Stimulated activated CD4-positive, alpha-beta T cell treated with anti-CD3 and anti-CD28 coated beads, Interleukin-2, amount 100 ng/mL, for 48 hours (primary cell): ENCODE measurements at places on chromosomes 5 and 9.

DNA sequence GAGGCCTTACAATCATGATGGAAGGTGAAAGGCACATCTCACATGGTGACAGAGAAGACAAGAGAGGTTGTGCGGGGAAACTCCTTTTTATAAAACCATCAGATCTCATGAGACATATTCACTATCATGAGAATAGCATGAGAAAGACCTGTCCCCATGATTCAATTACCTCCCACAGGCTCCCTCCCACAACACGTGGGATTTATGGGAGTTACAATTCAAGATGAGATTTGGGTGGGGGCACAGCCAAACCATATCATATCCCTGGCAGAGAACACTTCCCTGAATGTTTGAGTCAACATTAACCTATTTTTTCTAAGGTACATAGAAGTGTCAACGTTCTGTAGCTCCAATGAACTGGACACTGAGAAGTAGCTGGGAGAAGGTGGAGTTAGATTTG is 280.9 kb downstream of the NFIB start:
- DNase-seq, result no peak

DNA sequence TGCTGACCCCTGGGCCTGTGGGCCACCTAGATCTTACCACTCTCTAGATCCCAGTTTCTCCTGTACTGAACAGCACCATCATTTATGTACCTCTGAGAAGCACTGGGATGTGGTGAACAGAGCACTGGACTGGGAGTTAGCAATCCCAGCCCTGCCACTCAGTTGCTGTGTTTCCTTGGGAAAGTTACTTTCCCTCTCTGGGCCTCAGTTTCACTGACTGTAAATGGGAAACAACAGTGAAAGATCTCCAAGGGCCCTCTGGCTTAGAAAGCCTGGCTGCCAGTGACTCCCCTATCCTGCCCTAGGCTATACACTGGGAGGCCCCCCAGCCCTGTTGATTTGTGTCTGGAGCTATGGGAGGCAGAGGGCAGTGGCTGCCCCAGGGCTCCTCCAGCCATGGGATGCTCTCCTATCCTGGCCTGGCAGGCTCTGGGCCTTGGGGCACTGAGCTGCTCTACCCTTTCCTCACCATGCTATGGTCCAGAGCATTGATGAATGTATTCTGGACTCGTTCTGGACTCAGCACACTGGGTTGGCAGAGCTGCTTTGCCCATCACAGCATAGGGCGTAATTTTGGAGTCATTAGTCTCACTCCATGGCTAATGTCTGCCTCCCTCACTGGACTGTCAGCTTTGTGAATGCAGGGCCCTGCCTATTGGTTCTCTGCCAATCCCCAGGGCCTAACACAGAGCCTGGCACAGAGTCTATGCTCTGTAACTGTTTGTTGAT is 99.3 kb downstream of the RGS3 start:
- DNase-seq, result no peak

- DNase-seq, result no peak
These were observed 208.6 kb upstream of the RGMB start for GRCh38 chr5:98564836-98565235.

GRCh38 chr9:93965830-93966577 is 10.8 kb upstream of the BARX1 start:
- no peak for DNase-seq

- DNase-seq, result no peak
These were observed 293.4 kb upstream of the ACTBL2 start for GRCh38 chr5:57776035-57776434.

- DNase-seq, result no peak
These were observed 132.6 kb upstream of the PDE4D start for GRCh38 chr5:60026161-60026560.

GRCh38 chr5:173010547-173011464 is 27.2 kb downstream of the ATP6V0E1 start:
- DNase-seq, result no peak

DNA sequence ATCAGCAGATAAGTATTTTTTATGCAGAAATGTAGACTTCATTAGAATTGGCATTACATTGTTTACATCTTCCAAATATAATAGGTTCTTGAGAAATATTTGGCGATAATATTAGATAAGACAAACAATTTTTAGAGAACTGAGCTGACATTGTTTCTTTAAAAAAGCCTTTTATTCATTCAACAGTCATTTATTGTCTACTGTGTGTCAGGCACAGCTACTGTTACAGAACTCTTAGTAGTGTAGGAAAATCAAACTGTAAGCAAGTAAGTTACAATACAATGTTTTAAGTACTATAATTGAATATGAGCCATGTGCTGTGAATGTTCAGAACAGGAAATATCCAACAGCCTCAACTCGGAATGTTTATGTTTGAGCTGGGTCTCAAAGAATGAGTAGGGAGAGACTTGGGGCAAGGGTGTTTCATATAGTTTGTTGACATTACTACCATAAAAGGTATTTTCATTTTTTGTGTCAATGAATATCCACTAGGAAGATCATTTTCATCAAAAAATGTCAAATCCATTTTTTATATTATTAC is 114.0 kb downstream of the CDC42SE2 start:
- no peak for DNase-seq

GRCh38 chr9:90988318-90988717 is 186.7 kb downstream of the SYK start:
- no peak for DNase-seq

DNA sequence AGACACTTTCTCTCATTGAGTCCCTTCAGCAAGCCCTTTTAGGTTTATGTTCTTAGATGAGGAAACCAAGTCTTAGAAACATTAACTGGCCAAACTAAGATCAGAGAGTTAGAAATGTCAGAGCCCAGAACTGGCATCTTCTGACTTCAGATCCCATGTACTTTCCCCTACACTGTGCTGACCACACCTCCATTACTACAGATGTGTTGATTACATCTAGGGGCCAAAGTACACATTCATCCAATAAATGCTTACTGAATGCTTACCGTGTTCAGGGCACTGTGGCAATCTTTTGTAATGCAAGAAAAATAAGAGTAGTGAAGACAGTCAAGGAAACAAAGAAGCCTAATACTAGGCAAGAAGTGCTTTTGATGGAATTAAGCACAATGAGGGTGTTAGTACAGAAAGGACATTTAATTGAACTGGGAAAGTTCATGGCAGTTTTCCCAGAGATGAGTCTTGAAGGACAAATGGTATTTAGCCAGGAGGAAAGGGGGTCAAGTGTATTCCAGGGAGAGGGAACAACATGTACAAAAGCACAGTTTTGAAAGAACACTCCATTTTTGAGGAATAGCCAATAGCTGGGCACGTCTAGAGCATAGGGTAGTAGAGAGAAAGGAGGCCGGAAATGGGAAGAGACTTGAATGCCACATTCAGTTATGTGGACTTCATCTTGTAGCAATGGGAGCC is 89.7 kb upstream of the CDKN2B start:
- DNase-seq, result no peak

DNA sequence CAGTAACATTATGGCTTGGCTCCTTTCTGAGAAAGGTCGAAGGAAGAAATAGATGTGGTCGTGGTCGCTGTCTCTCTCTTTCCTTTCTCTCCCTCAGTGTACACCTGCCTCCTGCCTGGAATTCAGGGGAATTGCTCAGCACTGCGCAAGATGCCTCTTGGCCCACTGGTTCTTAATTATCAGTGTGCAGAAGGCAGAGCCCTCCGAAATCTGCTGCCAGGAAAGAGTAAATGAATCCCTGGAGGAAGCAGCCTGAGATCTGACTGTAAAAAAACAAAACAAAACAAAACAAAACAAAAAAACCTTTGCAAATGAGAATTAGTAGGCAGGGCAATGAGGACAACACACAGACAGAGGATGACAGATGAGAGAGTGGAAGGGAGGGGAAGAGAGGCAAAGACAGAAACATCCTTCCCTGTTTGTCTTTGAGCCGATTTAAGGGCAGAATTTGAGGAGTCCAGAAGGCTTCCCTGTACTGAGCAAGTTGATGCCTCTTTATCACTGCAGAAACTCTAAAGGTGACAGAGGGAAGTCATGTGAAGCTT is 113.8 kb upstream of the PUM3 start:
- DNase-seq, result no peak

DNA sequence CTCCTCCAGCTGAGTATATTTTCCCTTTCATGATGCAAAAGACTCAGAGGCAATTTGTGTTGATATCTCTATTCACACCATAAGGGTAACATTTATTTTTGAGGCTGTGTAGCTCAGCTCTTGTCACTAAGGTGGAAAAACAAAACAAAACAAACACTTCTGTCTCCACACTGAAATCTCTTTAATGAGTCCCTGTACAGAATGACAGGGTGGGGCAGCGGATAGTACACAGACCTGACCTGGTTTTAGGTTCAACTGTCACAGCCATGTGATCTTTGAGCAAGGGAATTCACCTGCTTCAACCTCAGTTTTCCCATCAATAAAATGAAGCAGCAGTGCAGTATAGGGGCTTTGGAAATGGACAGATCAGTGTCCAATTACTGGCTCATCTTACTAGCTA is 29.3 kb downstream of the TLR4 start:
- no peak for DNase-seq

DNA sequence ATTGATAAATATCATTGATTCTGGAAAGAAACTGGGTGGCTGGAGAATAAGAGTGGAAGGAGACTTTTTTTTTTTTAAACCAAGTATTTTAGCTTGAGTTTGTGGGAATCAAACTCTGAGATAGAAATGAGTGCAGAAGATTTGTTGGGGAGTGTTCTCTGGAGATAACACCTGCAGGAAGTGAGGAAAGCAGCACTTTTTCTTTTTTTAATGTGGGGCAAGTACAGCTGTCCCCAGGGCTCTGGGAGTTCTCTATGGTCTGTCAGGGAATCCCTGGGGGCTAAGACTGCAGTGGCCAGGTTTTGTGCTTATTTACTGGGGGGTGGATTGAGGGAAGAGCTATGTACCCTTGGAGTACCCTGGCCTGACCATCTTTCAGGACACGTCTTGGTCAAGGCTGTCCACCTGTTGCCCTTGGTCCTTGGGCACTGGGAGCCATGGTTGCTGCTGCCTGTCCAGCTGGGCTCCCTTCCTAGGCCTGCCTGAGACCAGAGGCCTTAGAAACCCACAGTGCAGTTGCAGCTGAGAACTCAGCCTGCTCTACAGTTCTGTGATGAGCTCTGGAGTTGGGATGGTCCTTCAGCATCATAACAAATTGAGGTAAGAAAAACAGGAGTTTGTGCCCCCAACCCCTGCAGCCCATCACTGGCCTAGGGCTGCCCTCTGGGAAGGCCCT is 85.8 kb downstream of the PHAX start:
- DNase-seq, result no peak

DNA sequence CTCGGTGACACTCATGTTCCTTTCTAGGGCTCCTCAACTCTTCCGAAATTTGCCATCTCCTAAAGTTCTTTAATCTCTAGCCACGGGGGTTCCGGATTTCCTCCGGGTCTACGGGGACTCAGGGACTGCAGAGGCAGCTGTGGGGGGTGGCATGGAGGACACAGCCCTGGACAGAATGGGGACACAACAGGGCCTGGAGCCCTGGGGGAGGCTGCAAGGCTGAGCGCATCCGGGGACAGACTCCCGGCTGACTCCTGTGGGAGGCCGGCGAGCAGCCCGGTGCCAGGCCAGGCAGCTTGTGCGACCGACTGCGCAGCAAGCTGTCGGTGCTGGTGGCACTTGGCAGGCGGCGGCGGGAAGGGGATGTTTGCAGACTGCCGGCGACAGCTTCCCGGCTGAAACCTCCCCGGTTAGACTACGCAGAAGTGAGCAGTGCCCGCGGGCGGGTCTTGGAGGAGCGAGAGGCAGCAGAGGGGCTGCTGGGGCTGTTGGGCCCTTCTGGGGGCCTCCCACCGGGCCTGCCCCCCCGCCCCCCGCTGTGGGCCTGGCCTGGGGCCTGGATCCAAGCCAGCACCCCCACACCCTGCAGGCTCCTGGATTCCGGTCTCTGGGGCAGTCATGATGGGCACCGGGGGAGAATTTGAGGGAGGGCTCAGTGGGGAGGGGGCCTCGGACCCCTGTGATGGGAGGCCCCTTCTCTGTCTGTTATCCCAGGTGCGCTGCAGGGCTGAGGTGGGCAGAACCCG is 28.7 kb upstream of the UBAC1 start:
- DNase-seq, result no peak

DNA sequence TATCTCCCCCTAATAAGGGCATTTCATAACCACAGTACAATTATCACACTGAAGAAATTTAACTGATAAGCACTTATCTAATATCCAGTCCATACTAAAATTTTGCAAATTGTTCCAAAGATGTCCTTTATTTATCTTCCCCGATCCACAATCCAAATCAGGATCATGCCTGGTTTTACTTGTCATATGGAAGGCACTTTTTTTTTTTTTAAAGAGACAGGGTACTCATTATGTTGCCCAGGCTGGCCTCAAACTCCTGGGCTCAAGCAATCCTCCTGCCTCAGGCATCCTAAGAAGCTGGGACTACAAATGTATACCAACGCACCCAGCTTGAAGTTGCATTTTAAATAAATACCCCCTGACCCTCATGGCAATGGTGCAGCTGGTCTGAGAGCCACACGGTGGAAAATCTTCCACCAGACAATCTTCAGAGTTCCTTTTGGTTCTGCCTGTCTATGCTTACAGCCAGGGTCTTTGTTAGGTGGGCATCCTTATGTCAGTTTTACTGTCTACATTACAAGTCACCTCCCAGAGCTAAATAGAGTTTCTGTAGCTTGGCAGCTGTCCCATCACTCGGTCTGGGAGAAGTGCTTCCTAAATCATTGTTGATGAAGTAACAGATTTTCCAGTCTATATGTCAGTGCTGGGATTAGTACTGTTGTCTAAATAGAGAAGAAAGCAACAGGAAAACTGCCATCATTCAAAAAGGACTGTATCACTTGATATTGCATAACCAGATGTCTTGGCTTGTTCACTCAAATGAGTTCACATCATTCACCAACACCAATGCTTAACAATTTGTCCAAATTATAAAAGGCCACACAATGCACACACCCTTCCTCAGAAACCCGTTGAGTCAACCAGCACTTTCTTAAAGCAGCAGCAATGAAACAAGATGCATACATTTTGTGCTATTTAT is 26.4 kb downstream of the PTPN3 start:
- DNase-seq, result no peak

DNA sequence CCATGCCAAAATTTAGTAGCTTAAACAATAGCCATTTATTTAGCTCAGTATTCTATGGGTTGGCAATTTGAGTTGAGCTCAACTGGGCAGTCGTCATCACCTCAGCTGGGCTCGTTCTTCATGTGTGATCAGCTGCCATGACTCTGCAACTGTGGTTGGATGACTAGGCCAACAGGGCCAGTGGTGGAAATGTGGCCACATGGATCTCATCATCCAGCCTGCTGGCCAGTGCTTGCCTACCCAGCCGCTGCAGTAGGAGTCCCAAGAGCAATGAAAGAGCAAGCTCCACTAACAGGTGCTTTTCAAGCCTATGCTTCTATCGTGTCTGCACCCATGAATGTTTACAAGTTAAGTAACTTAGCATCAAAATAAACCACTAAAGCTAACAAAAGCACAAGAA is 158.0 kb downstream of the ATPSCKMT start:
- no peak for DNase-seq

DNA sequence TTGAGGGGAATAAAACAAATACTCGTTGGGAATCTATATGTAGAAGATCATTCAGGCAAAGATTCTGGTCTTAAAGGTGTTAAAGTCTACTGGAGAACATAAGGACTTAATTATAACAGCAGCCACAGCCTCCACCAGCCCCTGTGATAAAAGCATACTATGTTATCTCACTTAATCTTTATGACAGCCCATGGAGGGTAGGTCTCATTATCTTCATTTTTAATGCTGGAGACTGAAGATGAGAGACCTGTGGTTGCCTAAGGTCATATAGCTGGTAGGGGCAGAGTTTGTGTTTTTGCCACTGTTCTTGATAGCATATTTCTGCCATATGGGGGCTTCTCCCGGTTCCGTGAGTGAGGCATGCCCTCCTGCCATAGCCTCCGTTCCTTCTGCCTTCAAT is 88.7 kb downstream of the TRIO start:
- DNase-seq, result no peak
